Cardiac ventricle fibroblast (primary cell): ENCODE measurements at places on chromosomes 3 and 15. TPM values are rescaled to one million over a fixed set of nuclear protein-coding genes. Genes with fewer than 3 reads are reported as not detected.

FRMD5 gene
- 0.50 and 0.54 TPM in 2 replicates for total RNA-seq

ACSBG1 gene
- not detected in 2 replicates for total RNA-seq

ACKR4 gene
- total RNA-seq = 0.29 and 0.81 TPM in 2 replicates

IL17RD gene
- 1.00 and 1.9 TPM in 2 replicates for total RNA-seq

TF gene
- 0.10 and 0.12 TPM in 2 replicates for total RNA-seq

KY gene
- 0.10 and 0.25 TPM in 2 replicates for total RNA-seq

SOX14 gene
- not detected in 2 replicates for total RNA-seq

STAB1 gene
- 3.0 and 4.4 TPM in 2 replicates for total RNA-seq

RAB6B gene
- total RNA-seq = 0.29 and 1.7 TPM in 2 replicates

LMOD3 gene
- not detected in 2 replicates for total RNA-seq

CCDC33 gene
- total RNA-seq = not detected in 2 replicates

CCR8 gene
- not detected in 2 replicates for total RNA-seq
